ENCODE measurements at places on chromosomes 11 and 22.
A peak's percentile ranks its signal among the peaks of the same experiment; 100 is the strongest.

DNA sequence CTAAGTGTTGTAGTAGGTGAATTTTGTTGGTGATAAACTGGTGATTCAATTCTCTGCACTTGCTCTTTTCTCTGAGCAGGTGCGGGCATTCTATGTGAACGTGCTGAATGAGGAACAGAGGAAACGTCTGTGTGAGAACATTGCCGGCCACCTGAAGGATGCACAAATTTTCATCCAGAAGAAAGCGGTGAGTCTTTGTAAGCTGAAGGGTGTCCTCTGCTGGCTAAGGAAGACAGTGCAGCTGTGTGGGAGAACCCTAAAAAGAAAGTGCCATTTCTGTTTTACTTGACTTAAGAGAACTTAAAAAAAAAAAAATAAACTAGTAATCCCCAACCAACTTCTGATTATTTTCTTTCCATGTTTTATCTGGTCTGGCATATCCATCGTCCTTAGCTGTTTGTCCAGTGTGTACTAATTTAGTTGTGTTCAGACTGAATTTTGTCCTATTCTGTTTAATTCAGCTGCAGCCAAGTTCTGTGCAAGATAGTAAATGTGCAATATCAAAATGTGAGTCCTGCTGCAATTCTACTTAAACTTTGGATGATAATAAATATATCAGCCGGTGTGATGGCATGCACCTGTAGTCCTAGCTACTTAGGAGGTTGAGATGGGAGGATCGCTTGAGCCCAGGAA, 29.6 kb downstream of the CAT start:
- peak; percentile 12 for DNase-seq

GRCh38 chr11:16605389-16605893, 133.0 kb upstream of the C11orf58 start:
- no peak for DNase-seq

- peak; percentile 10 for DNase-seq
Observed at GRCh38 chr11:29641201-29641600, 375.6 kb downstream of the KCNA4 start.

DNA sequence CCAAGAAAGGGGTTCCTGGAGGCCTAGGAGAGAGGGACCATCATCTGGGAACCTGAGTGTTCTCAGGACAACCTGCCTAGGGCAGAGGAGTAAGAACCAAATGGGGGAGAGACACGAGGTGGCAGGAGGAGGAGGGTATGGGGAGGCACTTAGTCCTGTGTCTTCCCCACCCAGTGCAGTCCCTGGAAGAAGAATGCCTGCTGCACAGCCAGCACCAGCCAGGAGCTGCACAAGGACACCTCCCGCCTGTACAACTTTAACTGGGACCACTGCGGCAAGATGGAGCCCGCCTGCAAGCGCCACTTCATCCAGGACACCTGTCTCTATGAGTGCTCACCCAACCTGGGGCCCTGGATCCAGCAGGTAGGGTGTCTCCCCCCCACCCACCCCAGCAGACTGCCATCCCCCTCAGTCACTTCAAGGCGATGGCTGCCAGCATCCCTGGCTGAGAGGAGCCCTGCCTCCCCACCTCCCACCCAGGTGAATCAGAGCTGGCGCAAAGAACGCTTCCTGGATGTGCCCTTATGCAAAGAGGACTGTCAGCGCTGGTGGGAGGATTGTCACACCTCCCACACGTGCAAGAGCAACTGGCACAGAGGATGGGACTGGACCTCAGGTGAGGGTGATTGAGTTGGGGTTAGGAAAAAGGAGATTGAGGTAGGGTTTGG, 3.7 kb upstream of the INPPL1 start:
- DNase-seq, result no peak

GRCh38 chr11:61020551-61021235, 49.2 kb downstream of the CD6 start:
- DNase-seq, result no peak

DNA sequence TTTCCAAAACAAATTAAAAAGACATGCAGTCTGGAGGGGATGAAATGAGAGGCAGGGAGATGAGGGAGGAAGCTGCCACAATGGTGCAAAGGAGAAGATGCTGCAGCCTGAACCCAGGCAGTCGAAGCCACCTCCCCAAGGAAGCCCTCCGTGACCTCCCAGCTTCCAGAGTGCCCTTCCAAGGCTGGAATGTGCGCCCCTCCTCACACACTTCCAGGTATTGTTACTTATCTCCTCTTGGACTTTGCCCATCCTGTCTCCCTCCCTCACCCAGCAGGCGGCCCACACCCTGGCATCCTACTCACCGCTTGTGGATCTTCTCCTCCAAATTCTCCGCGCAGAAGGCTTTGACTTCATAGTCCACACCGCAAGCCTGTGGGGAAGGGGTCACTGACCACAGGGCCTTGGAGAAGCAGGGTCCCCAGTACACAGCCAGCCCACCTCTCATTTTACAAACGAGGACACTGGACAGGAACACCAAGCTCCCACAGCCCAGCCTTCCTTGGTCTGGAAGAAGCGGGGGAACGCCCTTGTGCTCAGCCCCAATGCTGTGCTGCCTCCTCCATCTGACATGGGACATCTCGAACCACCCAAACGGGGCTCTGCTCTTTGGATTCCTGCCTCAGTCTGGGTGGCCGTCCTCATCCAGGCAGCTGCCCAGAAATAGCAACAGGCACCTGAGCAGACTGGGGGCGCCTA, 40.3 kb downstream of the TPBGL start:
- no peak for DNase-seq

- no peak for DNase-seq
Observed at GRCh38 chr22:20997536-20998257, 4.2 kb downstream of the THAP7 start.

GRCh38 chr11:92216789-92217188, 7.8 kb upstream of the FAT3 start:
- DNase-seq, result no peak

GRCh38 chr11:57770793-57771192, 9.2 kb downstream of the CTNND1 start:
- DNase-seq, result no peak

GRCh38 chr11:135069890-135070289, 657.8 kb upstream of the B3GAT1 start:
- DNase-seq, result no peak

- DNase-seq, result no peak
Observed at GRCh38 chr11:77497368-77497767, 23.5 kb upstream of the PAK1 start.

GRCh38 chr11:86889001-86889341, 66.2 kb downstream of the FZD4 start:
- DNase-seq, result no peak

Measured in AG10803 (cell line).